T1000 (cell line): ENCODE measurements at places on chromosomes 3 and 15.

DNA sequence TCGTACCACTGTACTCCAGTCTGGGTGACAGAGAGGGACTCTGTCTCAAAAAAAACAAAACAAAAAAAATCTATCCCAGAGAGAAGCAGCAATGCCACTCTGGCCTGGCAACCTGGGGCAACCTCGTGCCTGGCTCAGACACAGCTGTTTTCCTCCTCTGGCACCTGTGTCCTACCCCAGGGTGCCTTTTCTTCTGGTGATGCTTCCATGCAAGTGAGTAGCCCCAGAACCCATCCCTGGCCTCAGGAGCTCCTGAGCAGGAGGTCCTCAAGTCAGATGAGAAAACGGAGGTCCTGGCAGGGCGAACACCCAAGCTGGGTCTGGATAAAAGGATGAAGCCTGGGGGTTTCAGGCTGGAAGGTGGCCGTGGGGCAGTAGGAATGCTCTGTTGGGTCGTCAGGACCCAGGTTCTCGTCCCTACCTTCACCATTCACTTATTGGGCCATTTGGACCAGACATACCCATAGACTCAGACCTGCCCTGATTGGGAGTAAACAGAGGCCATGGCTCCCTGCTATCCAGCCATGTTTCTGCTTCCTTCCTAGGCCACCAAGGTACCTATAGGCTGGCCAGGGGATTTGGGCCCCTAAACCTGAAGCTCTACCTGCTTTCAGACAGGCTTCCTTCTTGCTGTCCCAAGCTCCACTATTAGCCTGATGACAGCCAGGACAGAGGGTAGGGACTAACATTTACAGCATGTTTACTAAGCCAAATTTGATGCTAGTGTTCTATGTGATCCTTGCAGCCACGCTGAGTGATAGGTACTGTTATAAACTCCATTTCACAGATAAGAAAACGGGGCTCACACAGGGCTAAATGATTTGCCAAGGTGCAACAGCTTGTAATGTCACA, 102.2 kb downstream of the DAPK2 start:
- no peak for DNase-seq

GRCh38 chr3:121997372-121997771, 24.7 kb downstream of the ILDR1 start:
- no peak for DNase-seq

GRCh38 chr3:150810641-150811040, 47.7 kb upstream of the SIAH2 start:
- no peak for DNase-seq

- no peak for DNase-seq
Measured at GRCh38 chr3:132549890-132550578, 47.0 kb upstream of the ACKR4 start.

- DNase-seq: no peak
Measured at GRCh38 chr3:124097362-124098131, 105.6 kb upstream of the ROPN1 start.

DNA sequence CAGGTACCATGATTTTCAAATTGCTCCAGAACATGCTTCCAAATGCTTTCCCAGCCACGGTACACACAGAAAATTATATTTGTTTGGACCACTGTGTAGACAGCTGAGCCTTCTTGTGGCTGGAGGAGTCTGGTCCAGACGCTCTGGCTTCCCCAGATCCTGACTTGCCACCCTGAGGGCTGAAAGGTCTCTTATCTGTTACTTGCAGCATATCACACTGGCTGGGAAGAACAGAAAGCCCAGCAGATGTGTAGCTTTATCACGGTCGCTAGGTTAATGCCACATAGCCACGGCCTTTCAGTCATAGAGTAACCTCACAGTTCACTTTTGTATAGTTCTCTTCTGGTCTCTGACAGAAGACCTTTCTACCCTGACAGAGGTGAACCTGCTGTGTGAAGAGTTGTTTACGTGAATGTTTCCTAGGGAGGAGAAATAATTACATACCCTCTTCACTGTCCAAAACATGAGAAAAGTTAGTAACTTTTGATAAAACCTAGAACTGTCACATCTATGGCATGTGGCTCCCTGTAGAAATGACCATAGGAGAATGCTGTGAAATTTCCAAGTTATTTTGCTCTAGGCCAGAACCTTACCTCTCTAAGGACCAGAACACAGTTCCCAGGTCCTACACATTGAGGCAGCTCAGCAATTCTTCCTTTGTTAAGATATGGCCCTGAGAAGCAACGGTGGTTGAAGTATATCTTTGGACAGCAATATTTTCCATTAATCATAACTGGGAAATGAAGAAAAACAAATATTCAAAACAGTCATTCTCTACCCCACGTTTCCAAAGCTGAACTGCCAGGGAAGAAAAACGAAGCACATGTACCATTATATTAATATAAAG, 15.8 kb upstream of the STIMATE start:
- no peak for DNase-seq

DNA sequence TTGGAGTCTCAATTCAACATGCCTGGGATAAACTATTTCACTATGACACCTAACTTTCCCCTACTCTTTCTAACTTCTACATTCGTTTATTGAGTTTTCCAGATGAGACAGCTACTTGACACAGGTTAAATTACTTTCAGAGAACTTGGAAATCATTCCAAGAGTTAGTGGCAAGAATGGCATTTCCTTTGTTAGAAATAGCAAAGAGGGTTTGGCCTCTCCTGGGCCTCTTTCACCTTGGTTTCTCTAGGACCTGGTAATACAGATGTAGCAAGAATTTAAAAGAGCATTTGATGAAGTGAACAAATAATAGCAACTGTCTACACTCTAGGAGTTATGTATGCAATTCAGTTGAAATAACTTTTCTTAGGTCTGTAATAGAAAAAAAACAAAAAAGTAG, 748.9 kb downstream of the MECOM start:
- no peak for DNase-seq

DNA sequence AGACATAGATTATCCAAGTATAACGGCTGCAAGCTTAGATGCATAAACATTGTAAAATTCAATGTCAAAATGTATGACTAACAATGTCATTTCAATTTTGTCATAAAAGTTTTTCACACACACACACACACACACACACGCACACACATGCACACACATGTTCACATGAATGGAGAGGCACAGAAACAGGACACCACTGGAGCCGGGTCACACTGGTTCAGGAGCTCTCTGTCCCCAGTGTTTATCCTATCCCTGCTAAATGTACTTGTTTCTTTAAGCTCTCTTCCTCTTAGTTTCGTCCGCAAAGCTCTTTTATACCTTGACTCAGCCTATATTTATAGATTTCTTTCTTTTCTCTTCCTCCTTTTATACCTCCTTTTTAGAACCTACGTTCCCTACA, 249.9 kb downstream of the CADPS start:
- DNase-seq: no peak

- DNase-seq: no peak
Measured at GRCh38 chr3:156749244-156749643, 74.9 kb downstream of the TIPARP start.

- DNase-seq: no peak
Measured at GRCh38 chr3:50994537-50994936, 319.8 kb downstream of the DOCK3 start.

GRCh38 chr3:15215996-15216395, 9.9 kb downstream of the CAPN7 start:
- DNase-seq: no peak

- no peak for DNase-seq
Measured at GRCh38 chr3:59895972-59896371, 846.1 kb upstream of the CFAP20DC start.
